CD8-positive, alpha-beta T cell (primary cell): ENCODE measurements at places on chromosomes 16 and 17.
A peak's percentile ranks its signal among the peaks of the same experiment; 100 is the strongest.

- DNase-seq = no peak
Measured at GRCh38 chr17:34823023-34823422, 138.2 kb downstream of the CCT6B start.

DNA sequence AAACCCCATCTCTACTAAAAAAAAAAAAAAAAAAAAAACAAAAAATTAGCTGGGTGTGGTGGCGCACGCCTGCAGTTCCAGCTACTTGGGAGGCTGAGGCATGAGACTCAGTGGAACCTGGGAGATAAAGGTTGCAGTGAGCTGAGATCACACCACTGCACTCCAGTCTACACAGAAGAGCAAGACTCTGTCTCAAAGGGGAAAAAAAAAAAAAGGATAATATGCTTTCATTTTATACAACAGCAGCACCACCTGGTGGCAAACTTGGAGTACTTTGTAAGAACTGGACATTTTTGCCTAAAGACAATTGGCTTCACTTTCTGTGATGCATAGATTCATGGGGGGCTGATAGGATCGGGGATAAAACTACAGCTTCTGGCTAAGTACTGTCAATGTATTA is 8.5 kb downstream of the CHTF8 start:
- peak; percentile 28 for DNase-seq

DNA sequence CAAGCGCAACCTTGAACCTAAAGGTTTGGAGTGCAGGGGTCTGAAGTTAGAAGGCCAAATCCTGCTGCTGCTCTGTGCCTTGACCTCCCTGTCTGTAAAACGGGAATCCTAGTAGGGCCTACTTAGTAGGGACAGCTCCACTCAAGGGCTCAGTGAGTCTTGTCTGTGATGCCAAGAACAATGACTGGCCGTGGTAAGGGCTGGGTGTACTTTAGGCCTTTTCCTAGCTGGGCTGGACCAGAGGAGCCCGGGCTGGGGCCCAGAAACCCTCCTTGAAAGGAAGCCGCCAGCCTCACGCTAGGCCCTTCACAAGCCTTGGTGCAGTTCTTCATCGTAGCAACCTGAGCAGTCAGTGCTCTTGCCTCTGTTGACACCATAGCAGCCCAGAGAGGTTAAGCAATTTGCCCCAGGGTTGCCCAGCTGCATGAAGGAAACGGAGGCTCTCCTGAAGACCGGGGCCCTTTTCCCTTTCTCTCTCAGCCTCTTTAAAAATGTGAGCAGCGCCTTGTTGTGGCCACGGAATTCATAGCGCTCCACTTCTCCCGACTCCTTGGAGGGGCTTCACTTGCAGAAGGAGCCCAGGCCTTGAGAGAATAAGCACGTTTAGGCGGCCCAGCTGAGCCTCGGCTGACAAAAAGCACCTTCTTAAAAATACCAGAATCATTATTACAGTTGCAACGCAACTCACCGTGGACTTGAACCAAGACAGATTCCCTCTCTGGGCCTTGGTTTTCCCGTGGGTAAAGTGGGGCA is 4.4 kb downstream of the NECAB2 start:
- DNase-seq = no peak

GRCh38 chr16:6146874-6147425 is 1049.4 kb upstream of the EEF2KMT start:
- DNase-seq = no peak

- DNase-seq = no peak
Measured at GRCh38 chr16:80355335-80355734, 185.5 kb upstream of the DYNLRB2 start.
